ENCODE measurements at places on chromosomes 7 and 10.

DNA sequence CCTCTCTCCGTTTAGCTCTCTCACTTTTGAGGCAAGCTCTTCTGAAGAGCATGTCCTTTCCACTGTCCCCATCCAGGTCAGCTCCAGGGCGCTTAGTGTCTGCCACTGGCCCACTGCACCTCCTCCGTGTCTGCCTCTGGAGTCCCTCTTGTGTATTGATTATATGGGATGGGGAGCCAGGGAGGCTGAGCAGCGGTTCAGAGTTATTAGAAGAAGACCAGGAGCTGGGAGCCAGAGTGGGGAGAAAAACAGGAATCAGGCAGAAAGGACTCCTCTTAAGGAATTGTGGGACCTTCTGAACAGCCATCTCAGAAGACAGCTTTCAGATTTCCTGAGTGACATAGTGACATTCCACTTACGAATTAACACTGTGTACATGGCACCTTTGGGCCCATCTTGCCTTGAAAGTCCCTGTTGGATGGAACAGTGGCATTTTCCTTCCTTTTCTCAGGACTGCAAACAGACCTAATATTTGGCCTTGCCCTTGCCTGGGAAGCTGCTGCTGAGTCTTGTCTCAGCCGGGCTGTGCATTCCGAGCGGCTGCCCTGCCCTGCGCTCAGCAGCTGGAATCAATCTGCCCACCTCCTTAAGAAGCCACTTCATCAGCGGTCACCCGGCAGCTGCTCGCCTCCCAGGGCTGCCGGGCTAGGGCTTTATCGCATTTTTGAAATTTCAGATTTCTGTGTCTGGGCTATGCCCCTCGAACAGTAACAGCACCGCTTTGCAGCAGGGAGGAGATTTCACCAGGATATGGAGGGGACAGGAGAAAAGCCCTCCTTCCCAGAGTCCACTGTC, 81.1 kb upstream of the PRKG1 start:
- no peak for DNase-seq

GRCh38 chr7:156751319-156751718, 110.7 kb downstream of the RNF32 start:
- DNase-seq, result peak; percentile 71

GRCh38 chr7:46859963-46860475, 721.9 kb downstream of the TNS3 start:
- no peak for DNase-seq

GRCh38 chr7:113652501-113652900, 266.3 kb downstream of the PPP1R3A start:
- no peak for DNase-seq

DNA sequence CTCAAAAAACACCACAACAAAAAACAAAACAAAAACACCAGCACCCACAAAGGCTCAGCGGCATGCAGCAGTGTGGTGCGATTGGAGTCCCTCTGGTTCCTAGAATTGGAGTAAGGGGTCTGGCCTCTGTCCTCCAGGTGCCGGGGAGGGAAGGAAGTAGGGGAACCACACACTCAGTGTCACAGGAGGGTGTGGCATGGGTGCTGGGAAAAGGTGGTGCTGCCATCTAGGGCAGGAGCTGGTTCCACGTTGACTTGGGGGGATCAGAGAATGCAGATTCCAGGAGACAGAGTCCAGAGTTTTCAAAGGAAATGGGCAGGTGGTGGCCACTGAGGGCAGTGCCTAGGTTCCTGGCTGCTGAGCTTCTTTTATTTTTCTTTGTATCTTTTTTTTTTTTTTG, 19.8 kb upstream of the WIPI2 start:
- no peak for DNase-seq

- DNase-seq, result no peak
Measured at GRCh38 chr10:91630625-91631024, 2.2 kb downstream of the PPP1R3C start.

DNA sequence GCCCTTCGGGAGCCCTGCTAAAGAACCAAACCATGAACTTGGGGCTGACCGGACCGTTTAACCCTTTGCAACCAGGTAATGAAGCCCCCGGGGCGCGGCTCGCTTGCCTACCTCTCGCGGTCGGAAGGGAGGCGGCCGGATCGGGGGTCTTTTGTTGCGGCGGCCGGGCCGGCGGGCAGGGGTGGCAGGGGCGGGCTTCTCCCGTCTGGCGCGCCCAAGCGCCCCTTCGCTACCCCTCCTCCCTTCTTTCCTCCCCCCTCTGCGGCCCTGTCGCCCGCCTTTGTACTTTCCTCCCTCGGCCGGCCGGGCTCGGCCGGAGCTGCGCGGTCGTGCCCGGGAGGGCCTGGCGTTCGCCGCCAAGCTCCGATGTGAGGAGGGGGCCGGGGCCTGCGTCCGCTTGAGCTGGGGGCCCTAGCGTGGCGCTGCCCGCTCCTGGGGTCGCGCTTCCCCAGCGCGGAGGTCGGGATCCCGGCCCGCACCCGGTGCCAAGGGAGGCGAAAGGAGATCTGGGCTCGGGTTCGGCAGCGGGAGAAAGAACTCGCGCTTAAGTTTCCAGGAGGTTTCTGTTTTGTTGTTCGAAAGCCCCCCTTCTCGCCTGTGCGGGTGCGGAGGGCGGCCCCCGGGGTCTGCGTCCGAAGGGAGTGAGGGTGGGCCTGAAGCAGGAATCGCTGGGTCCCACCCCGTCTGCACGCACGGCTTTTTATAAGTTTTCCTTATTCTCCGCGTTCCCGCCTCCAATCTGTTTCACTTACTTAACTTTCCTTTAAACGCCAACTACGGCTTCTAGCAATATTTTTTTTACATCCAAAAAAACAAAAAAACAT, 436.8 kb upstream of the GALNT17 start:
- no peak for DNase-seq

GRCh38 chr7:134509010-134509409, 18.4 kb upstream of the AKR1B10 start:
- DNase-seq, result no peak

- no peak for DNase-seq
Measured at GRCh38 chr10:63267414-63268148, 134.5 kb downstream of the NRBF2 start.

GRCh38 chr7:47540387-47541350, 41.2 kb downstream of the TNS3 start:
- DNase-seq, result no peak

- DNase-seq, result no peak
Measured at GRCh38 chr10:97361537-97361901, 27.0 kb upstream of the FRAT2 start.

GRCh38 chr7:157515342-157516041, 178.7 kb downstream of the DNAJB6 start:
- DNase-seq, result no peak

GRCh38 chr7:33973231-33974015, 68.1 kb downstream of the BMPER start:
- DNase-seq, result no peak
